Effector memory CD4-positive, alpha-beta T cell (primary cell): ENCODE measurements at places on chromosomes 2 and 18.

GRCh38 chr2:130303169-130303568 lies 39.5 kb upstream of the IMP4 start:
- no peak for DNase-seq

DNA sequence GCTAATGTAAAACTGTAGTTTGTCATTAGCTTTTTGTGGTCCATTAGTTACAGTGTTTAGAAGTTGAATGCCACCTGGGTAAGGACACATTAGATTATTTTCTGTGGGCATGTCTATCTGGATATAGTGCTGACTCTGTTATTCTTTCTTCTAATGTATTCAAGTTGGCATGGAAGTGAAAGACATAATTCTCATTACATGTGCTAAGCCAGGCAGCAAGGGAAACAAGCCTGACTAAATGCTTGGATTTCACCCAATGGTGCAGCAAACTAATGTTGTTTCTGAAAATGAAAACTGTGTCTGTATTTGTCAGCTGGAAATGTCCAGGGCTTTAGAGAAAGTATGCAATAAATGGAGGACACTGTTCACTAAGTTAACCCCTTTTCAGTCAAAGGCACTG lies 100.7 kb downstream of the NUP35 start:
- DNase-seq, result no peak

- no peak for DNase-seq
Measured at GRCh38 chr2:168671932-168672331, 130.5 kb upstream of the NOSTRIN start.

GRCh38 chr18:13916559-13916958 lies 1.2 kb upstream of the MC2R start:
- DNase-seq, result no peak

GRCh38 chr18:10591896-10592295 lies 66.1 kb downstream of the NAPG start:
- no peak for DNase-seq

GRCh38 chr18:37383036-37383785 lies 182.4 kb downstream of the CELF4 start:
- DNase-seq, result no peak

DNA sequence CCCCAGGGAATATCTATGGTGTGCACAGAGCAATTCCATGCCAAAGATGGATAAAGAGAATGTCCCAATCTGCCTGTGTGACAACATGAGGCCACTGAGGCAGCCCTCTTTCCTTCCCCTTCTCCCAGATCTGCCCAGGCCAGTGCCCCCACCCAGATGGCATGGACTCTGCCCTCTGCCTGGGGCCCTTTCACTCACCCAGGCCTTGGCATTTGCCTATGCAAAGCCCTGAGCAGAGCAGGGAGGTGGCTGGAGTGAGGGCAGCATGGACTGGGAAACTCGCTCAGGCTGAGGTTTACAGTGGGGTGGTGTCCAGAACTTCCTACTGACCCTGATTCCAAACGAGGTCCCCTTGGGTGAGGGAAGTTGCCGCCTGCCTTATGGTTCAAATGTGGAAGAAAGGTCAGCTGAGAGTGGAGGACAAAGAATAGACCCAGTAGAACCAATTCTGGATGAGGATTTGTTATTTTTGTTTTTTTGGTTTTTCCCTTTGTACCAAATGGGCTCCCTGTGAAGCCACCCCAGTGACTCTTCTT lies 8.9 kb downstream of the SH2D6 start:
- no peak for DNase-seq

- no peak for DNase-seq
Measured at GRCh38 chr18:9106800-9107584, 4.5 kb downstream of the NDUFV2 start.

- DNase-seq, result no peak
Measured at GRCh38 chr18:25704494-25704893, 352.5 kb upstream of the ZNF521 start.

DNA sequence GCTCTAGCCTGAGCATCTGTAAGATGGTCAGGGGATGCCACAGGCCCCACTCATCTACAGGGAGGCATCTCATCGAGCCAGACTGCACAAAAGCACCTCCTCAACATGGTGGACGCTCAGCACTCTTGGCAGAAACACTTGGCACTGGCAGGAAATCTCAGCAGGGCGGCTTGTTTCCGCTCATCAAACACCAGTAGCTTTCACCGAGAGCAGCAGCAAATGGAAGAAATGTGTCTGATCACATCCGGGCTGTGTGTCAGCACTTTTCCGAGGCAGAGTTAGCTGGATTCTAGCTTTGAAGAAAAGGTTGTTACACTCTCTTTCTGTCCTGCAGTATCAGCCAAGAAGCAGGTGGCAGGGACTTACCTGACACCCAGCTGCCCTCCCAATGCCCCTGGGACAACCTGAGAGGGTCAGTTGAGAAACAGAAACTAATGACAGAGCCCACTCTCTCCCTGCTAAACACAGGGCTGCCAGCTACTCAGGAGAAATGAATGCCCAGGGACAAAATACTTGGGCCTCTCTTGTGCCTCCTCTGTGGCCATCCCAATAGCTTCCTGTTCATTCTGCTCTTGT lies 68.9 kb upstream of the FZD7 start:
- no peak for DNase-seq

DNA sequence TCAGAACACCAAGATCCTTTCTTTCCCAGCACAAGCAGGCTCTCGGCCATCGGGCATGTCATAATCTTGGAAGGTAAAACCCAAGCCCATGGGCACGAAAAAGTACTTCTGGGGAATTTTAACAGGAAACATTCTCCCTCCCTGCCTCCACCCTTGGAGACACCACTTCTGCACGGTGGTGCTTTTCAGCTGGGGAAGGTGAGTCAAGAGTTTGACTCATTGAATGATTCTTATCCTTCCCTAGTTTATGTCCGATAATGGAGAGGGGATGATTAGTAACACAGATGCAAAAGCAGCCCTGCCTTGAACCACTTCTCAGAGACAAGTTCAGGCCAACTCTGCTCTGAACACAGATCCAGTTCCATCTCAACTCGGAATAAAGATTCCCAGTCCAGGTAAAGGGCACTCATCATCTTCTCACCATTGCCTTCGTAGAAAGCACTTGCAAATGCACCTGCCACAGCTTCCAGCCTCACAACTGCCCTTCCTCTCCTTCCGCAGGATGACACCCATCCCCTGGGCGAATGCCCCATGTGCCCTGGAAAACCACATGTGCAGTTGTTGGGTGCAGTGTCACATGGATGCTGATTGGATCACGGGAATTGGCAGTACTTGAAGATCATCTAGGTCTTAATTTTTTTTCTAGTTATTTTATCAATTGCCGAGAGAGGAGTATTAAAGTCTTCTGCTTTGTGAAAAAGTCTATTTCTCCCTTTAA lies 136.2 kb downstream of the PXDN start:
- DNase-seq, result no peak

- no peak for DNase-seq
Measured at GRCh38 chr2:125711075-125711474, 944.9 kb upstream of the GYPC start.

- DNase-seq, result no peak
Measured at GRCh38 chr18:31617031-31617717, 25.5 kb downstream of the TTR start.

DNA sequence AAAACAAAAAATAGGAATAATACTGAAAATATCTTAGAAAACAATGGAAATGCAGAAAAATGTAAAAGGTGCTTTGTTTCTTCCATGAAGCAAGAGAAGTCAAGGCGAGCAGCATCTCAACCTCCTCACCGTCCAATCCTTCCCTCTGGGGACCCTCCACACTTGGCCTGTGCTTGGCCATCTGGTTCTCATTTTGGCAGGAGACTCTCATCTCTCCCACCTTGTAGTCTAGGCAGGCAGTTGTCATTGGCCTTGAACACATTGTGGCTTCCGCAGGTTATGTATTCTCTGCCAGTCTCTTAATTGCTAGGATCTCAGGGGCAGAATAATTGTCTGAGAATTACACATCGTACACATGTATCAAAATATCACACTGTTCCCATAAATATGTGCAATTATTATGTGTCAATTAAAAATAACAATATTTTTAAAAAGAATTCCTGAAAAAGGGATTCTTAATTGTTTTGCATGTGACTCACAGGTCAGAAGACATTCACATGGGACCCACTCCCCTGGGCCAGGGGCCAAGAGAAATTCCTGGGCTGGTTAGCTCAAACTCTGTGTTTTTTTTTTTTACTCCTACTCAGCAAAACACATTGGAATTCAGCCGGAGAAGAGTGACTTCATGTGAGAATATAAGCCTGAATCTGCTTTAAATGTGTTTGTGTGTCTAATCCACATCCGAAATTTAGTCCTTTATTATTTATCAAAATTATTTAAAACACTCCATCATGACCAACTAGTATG lies 14.0 kb upstream of the ANKRD62 start:
- no peak for DNase-seq

DNA sequence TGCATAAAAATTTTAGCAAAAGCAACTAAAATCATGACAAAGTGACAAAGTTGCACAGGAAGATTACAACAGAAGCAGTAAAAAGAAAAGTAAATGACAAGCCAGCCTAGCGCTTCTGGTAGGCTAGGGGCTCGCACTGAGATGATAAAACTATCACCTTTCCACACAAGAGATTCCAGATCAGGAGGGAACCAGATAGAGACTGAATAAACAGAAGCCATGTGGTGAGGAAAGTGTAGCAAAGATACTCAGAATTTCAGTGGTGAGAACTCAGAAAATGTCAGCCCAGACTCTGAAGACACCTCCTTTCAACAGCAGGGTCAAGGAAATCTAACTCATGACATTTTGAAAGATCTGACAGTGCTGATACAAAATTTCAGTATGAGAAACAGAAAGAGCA lies 77.4 kb upstream of the DNAJC10 start:
- no peak for DNase-seq

GRCh38 chr2:120699292-120699691 lies 36.4 kb upstream of the GLI2 start:
- no peak for DNase-seq

DNA sequence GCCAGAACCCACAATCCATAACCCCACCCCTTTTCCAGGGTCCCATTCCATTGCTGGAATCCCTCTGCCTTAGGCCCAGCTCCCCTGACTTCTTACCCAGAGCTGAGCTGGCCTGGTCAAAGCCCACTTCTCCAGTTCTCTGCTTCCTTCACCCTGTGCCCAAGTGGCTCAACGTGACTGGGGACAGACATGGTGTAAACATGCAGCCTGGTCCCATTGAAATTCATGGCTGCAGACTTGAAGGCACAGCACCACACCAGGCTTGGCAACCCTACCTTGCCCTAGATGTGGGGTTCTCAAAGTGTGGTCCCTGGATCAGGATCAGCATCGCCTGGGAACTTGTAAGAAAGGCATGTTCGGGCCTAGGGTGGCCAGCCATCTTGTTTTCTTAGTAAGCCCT lies 3.7 kb downstream of the HS1BP3 start:
- no peak for DNase-seq

DNA sequence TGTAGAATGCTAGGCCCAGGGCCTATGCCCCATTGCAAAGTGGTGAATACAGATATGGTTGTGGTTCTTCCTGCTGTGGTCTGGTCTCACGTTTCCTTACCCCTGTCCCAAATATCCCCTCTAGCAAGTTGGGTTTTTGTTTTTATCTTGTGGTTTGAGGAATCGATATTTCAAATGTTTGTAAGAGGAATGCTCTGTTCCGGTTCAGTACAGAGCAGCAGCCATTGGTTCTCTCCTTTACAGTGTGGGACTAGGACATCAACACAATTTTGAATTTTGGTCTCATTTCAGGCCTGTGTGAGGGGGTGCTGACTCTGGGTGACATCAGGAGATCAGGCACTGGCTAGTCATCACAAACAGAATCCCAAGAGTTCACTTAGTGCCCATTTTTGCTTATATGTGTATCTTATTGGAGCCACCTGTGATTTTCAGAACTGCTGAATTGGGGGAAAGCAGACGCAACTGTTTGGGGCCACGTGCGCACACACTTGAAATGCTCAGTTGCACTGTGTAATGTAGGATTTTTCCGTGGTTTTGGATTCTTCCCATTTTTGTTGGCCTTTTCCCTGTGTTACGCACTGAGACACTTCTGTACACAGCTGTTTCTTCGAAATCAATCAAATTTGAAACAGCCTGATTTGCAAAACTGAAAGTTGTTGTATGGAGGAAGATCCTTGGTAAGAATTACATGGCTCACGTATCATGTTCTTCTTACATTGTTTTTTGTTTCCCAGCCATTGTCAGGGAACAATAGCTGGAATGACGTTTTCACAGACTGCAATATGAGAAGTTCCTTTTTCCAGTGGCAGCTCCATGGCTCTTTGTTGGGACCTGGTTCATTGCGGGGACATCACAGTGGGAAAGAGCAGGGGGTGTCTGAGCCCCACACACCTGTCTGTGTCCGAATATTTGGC lies 8.6 kb downstream of the SH3BP4 start:
- DNase-seq, result no peak

GRCh38 chr2:50402654-50402960 lies 629.3 kb downstream of the NRXN1 start:
- DNase-seq, result no peak

DNA sequence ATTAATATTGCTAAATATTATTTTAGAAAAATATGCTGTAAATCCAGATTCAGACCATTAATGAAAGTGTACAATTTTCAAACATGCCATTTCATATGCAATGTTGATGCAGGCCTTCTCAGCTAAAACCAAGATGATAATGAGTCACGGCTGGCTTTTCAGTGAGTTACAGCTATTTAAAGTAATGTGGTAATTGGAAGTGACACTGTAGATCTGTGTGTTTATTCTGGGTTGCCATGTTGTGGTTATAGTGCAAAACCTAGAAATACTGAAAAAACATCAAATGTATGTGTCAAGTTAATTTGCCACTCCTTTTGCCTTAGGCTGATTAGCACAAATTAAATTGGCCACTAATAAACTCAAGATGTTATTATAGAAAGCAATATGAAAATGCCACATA lies 506.6 kb downstream of the ERBB4 start:
- no peak for DNase-seq

- no peak for DNase-seq
Measured at GRCh38 chr2:194166818-194167217, 1490.2 kb upstream of the SLC39A10 start.
